Hippocampal formation (tissue), 2 donors: ENCODE measurements at places on chromosomes 5 and 9.

DNA sequence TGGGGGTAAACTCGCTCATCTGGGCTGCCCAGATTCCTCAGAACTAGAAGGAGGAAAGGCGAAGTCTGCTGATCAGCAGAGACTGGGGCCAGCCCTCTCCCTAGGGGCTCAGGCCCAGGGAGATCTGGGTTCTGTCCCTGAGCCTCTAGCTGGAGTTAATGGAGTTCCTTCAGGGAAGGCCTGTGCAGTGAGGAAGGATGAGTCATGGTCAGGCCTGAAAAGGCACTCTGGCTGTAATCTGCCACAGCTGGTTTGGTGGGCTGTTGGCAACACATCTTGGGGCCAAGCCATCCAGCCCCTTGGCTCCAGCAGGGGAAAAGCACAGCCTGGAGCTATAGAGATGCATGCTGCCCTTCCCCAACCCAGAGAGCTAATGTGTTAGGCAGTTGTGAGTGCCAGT lies 459.6 kb downstream of the PRELID2 start:
- DNase-seq: no peak

DNA sequence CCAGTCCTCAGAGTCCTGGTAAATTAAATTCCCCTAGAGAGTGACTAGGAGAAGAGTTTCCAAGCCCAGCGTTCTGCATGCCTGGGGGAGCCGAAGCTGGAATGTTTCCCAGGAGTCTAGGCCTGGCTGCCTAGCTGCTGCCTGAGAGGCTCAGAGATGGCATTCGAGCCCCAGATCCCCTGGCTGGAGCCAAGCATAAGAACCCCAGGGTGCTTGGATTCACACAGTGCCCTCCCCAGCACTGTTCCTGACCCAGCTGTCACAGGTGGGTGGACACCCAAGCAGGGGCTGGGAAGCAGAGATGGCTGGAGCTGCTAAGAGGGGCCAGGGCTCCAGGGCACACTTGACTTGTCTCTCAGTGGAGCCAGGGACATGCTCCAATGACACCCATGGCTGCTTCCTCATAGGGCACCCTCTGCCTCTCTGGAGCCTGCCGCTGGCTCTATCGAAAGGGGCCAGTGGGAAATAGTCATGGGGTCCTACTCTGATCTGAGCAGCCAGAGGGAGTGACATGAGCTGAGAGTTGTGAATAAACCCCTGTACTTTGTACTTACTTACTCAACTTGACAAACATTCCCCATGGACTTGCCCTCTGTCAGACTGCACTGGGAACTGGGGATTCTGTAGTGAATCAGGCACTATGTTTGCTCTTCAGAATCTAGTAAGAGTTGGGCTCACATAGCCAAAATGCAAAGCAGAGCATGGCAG lies 62.6 kb upstream of the XPA start:
- peak; percentile 19 for DNase-seq

DNA sequence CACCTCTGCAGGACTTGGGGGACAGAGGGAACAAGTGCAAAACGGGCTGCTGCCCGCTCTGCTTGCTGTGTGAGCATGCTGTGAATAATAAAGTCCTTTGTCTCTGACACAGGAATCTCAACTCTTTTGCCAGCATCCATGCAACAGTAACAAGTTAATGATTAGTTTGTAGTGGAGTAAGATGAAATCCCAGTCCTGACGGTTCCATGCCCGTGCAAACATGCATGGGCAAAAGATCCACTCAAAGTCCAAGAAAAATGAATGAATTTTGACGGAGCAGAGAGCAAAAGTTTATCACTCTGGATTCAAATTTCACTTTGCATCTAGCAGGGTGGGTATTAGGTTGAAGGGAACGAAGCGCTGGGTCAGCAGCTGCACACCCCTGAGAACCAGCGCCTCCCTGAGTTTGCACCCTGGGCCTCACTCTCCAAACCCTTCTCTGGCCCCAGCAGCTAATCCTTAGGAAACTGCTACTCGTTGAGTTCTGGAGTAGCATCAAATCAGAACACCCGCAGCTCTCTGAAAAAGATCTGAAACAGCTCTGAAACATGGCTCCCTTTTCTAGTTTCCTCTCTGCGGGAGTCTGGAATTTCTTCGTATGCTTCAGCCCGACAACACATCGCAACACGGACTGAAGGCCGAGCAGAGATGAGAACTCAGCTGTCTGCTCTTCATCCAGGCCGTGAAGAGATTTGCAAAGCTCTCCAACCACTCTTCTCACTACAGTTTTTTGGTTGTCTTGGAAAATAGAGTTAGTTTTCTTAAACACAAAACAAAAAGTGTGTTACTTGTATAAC lies 45.6 kb upstream of the RUFY1 start:
- DNase-seq: no peak

GRCh38 chr9:78439866-78440830 lies 143.2 kb downstream of the PSAT1 start:
- no peak for DNase-seq

GRCh38 chr9:107932601-107933000 lies 443.0 kb upstream of the KLF4 start:
- DNase-seq: no peak

DNA sequence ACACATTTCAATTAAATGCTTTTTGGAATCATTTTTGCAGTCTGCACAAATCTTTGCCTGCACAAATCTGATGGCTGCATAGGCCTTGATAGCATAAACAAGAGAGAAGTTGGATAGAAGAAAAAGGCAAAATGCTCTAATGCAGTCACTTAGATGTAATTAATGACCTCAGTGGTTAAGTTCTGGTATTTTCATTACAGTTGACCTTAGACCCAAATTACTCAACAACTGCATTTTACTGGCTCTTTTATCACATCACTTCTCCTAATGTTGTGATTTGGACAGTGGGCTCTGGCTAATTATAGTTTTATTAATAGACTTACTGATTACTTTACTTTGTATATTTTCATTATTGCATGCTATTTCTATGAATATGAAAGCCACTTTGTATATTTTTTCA lies 34.3 kb downstream of the NTRK2 start:
- no peak for DNase-seq

- DNase-seq: no peak
These were observed 6.0 kb downstream of the SFXN1 start for GRCh38 chr5:175484322-175484721.

DNA sequence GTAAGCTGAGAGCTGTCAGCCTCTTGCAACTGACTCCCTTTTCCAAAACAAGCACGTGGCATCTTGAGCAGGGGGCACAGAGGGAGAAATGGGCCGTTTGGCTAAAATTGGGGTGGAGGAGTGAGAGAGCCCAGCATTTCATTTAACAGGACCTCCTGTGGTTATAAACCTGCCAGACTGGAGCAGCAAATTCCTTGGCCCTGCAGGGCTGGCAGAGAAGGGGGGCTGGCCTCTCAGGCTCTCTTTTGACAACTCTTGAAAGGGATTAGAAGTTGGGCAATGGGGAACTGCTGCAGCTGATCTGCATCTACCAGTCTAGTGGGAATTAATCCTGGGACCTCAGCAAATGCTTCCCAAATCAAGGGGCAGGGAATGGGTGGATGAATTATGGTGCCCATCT lies 7.2 kb upstream of the POU4F3 start:
- DNase-seq: no peak

- DNase-seq: no peak
These were observed 11.3 kb downstream of the C5orf63 start for GRCh38 chr5:127061956-127062355.

DNA sequence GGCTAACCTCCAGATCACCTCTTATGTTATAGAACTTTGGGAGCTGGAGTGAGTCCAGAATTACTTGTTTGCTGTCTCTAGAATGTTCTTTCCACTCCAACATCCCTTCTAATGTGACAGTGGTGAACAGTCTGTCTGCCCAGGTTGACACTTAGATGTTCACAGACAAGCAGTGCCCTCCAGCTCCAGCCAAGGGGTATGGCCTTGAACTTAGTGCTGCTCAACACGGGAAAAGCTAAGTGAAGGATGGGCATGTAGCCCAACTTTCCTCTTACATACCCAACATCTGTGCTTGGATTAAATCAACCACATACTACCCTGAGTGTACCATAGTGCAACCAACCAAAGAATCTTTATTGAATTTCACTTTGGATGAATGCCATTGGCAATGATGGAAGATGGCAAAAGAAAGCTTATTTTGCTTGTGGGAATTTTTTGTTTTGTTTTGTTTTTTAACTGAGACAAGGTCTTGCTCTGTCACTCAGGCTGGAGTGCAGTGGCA lies 201.2 kb downstream of the NXNL2 start:
- no peak for DNase-seq

GRCh38 chr5:80355686-80356085 lies 35.9 kb downstream of the SPZ1 start:
- no peak for DNase-seq

GRCh38 chr5:56269216-56269927 lies 36.2 kb upstream of the ANKRD55 start:
- DNase-seq: no peak

GRCh38 chr9:33414889-33415500 lies 12.6 kb upstream of the AQP7 start:
- DNase-seq: no peak

GRCh38 chr5:39811381-39811780 lies 386.6 kb upstream of the DAB2 start:
- no peak for DNase-seq

DNA sequence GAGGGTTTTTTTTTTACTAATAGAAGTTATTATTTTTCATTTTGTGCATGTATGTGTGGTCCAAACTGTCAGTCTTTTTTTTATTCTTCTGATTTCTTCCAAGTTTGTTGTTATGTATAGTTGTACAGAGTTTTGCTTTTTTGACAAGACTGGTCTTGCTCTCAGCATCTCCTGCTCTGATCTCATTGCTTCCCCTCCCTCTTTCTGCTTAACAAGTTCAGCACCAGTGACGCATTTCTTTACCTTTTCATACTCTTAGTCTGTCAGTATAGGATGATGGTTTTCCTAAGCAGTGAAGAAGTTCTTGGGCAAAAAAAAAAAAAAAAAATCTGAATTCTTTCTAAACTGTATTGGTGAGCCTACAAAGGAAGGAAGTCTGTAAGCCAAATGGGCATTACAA lies 135.1 kb downstream of the CD180 start:
- DNase-seq: no peak

GRCh38 chr5:154501566-154501965 lies 23.5 kb upstream of the HAND1 start:
- DNase-seq: no peak

- no peak for DNase-seq
These were observed 87.3 kb upstream of the GNAQ start for GRCh38 chr9:78118742-78119473.

GRCh38 chr5:31853398-31854135 lies 214.6 kb downstream of the PDZD2 start:
- no peak for DNase-seq

DNA sequence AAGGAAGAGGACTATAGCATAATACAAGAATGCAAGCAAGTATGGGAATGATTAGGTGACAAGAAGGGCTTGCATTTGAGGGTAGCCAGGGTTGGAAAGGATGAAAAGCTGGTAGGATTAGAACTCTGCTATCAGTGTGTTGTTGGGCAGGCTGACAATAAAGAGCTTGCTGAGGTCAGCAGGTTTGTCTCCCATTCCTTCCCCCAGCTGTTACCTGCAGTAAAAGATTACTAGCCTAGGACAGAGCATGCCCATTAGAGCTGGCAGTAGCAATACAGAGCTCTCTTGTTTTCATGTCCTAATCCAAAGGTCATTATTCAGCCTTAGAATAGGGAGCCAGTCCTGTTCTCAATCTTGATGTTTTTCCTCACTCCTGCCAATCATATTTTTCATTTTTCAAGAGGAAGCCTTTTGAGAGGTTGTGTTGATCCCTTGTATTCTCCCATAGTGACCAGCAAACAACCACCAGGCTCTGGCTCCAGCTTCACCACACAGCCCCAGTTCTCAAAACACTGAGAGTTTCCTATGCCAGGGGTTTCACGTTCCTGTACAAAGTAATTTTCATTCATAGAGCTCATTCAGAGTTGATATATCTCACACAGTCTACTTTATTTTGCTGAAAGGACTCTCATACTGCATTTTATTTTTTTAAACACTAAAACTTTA lies 71.7 kb downstream of the OR2K2 start:
- no peak for DNase-seq

GRCh38 chr5:174191850-174192655 lies 146.5 kb downstream of the NSG2 start:
- DNase-seq: no peak

DNA sequence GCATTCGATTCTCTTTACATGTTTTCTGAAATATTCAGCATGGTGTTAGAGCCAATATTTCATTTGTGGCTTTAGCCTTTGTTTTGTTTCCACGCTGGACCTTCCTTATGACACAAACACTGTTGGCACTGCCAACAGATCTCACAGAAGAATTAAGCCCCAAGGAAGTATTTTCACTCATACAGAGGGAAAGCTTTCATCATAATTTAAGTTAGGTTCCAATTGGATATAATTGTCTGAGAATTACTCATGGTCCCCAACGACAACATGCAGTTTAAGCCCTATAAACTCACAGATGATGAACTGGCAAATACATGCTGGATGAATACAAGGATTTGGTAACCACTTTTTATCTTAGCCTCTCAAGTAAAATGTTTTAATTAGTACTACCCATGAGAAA lies 259.5 kb downstream of the EBF1 start:
- no peak for DNase-seq

- no peak for DNase-seq
These were observed 220.7 kb downstream of the DRD1 start for GRCh38 chr5:175223291-175223690.

DNA sequence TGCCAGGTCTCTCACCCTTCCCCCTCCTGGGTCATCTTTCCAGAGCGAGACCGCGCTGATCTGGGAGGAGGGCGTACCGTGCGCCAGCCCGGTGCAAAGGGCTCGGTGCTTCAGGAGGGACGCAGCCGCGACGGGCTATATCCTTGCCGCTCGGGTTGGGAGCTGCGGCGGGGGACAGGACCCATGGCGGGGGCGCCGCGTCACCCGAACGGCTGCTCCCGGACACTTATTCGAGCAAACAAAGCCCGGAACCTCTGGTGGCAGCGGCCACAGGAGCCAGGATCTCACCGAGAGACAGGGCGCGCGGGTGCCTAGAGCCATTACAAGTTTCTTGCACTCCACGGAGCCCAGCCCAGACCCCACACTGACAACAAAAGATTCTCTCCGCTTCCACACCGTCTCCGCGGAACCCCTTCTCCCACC lies 1.3 kb downstream of the SEMA6A start:
- DNase-seq: peak; percentile 51

DNA sequence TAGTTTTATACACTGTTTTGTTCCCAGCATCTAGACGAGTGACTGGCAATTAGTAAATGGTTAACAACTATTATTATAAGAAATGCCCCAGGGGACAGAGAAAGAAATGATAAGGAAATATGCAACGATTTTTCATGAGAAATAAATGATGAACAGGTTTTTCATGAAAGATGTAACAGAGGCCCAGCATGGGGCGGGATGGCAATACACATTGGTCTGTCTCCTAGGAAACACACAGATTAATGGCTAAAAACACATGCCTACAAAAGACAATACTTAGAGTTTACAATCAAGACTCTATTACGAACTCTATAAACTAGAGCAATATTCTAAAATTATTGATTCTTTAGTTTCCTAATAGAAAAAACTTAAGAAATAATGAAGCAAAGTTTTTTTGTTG lies 441.5 kb upstream of the CDH9 start:
- DNase-seq: no peak

- DNase-seq: no peak
These were observed 41.5 kb upstream of the LARP1 start for GRCh38 chr5:154713615-154714125.

- no peak for DNase-seq
These were observed 139.2 kb upstream of the PALM2AKAP2 start for GRCh38 chr9:109640580-109641371.
